Calu3 (cell line): ENCODE measurements at places on chromosomes 5 and 9. TPM values are rescaled to one million over a fixed set of nuclear protein-coding genes. Genes with fewer than 3 reads are reported as not detected.

The PRR16 gene
- total RNA-seq, result 1.5 and 2.9 TPM in 2 replicates

The SH3TC2 gene
- 54.6 and 60.3 TPM in 2 replicates for total RNA-seq

The SPINK4 gene
- not detected in 2 replicates for total RNA-seq

The CCNJL gene
- total RNA-seq, result 13.2 and 17.4 TPM in 2 replicates

The DNAH5 gene
- total RNA-seq, result 4.2 and 5.8 TPM in 2 replicates

The WWC1 gene
- 190 TPM in 2 replicates for total RNA-seq
